ENCODE measurements at places on chromosomes 4 and X. TPM values are rescaled to one million over a fixed set of nuclear protein-coding genes. Genes with fewer than 3 reads are reported as not detected.

MAOA gene
- 0.86 TPM for total RNA-seq

TMPRSS11D gene
- not detected for total RNA-seq

MXRA5 gene
- not detected for total RNA-seq

GPR50 gene
- total RNA-seq = 0.26 TPM

LGI2 gene
- total RNA-seq = 0.20 TPM

ARHGEF6 gene
- 0.25 TPM for total RNA-seq

PNPLA4 gene
- 12.6 TPM for total RNA-seq

HUWE1 gene
- 81.2 TPM for total RNA-seq

MAGEB17 gene
- total RNA-seq = not detected

ADH6 gene
- total RNA-seq = not detected

GALNT7 gene
- total RNA-seq = 23.9 TPM

EXOC1L gene
- not detected for total RNA-seq

CENPVL1 gene
- not detected for total RNA-seq

MGAT4D gene
- total RNA-seq = not detected

CXCL13 gene
- total RNA-seq = not detected

PRPS2 gene
- 40.7 TPM for total RNA-seq

NAT8L gene
- total RNA-seq = 13.6 TPM

PAGE3 gene
- total RNA-seq = not detected

SNCA gene
- total RNA-seq = 0.25 TPM

TCEAL7 gene
- total RNA-seq = not detected

N4BP2 gene
- total RNA-seq = 4.4 TPM

GYPE gene
- total RNA-seq = not detected

GPR34 gene
- 0.09 TPM for total RNA-seq

CXXC4 gene
- not detected for total RNA-seq

CT83 gene
- total RNA-seq = not detected

CTAG1B gene
- not detected for total RNA-seq

PCDH19 gene
- total RNA-seq = 0.24 TPM

MAML3 gene
- 11.6 TPM for total RNA-seq

AFP gene
- 2.3 TPM for total RNA-seq

CSAG2 gene
- not detected for total RNA-seq

FRYL gene
- total RNA-seq = 9.2 TPM

UCHL1 gene
- total RNA-seq = 986 TPM

SLC34A2 gene
- total RNA-seq = not detected

HERC5 gene
- total RNA-seq = 3.6 TPM

ETDC gene
- not detected for total RNA-seq

TMEM192 gene
- 11.0 TPM for total RNA-seq

BCOR gene
- 25.7 TPM for total RNA-seq

FREM3 gene
- not detected for total RNA-seq

HSD17B13 gene
- 0.05 TPM for total RNA-seq

HTRA3 gene
- total RNA-seq = 20.4 TPM

SYTL5 gene
- 0.35 TPM for total RNA-seq
